Stimulated activated CD4-positive, alpha-beta T cell treated with anti-CD3 and anti-CD28 coated beads, Interleukin-1b, Interleukin-23, amount 100 ng/mL, for 4 hours (primary cell): ENCODE measurements at places on chromosomes 12 and 14.

DNA sequence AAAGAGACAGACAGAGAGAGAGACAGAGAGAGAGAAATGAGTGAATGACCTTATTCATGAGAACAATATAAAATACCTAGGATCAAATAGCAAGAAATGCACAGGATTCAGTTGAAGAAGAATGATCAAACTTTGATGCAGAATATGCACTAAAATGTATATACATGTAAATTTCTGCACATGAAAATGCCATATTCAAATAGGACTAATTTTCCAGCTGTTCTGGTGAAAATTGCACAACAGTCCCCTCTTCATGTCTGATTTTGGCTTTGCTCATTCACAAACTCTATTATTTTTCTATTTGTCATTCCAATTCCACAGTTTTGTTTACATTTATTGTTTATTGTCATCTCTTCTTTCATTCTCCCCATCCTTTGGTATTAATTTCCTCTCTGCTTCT is 34.2 kb downstream of the PRB2 start:
- no peak for DNase-seq

DNA sequence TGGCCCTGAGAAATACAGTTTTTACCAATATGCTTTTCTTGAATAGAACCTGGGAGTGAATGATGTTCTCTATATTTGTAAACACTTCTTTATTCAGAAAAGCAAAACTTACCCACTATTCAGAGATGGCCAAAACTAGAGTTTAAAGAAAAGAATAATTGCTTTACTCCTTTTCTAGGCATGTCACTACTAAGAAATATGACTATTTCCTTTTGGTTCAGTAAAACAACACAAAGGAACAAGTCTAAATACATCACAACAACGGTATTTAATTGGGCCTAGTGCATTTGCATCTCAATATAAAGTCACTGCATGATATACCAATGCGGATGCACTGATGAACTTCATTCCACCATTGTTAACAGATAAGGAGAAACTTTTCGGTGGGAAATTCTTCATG is 207.5 kb downstream of the FOXN3 start:
- DNase-seq = no peak

GRCh38 chr12:12872934-12873275 is 18.5 kb upstream of the GPRC5A start:
- DNase-seq = no peak

DNA sequence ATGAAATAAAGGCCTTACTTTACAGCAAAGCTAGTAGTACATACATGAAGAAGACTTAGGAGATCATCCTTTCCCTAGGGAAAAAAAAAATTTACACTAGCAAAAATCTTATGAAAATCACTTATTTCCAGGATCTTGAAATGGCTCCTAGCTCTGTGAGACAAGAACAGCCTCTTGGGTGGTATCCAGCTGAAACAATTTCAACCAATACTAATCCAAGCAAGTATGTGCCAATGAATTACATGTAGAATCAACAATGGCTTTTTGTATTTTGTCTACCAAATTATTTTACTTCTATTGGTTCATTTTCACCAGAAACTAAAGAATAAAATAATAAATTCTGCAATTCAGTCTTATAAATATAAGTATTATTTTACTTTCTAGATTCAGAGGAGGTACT is 2.7 kb upstream of the SLCO1A2 start:
- DNase-seq = no peak

GRCh38 chr14:100141098-100141497 is 18.3 kb downstream of the DEGS2 start:
- DNase-seq = no peak

DNA sequence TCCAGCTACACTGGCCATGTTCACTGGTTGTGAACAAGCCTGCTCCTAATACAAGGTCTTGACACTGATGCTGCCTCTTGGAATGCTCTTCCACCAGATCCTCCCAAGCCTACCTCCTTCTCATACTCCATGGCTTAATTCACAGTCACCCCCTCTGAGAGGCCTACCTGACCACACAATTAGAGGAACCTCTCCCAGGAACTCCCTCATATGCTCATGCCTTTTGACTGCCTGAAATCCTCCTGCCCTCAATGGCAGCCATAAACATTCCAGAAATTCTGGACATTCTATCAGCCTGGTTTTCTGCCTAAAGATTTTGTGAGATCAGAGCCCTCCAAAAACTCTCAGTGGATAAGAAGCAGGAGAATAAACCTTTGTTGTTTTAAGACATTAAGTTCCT is 340.2 kb downstream of the C12orf75 start:
- no peak for DNase-seq

- no peak for DNase-seq
Measured at GRCh38 chr12:50828886-50829285, 13.8 kb upstream of the TMPRSS12 start.

DNA sequence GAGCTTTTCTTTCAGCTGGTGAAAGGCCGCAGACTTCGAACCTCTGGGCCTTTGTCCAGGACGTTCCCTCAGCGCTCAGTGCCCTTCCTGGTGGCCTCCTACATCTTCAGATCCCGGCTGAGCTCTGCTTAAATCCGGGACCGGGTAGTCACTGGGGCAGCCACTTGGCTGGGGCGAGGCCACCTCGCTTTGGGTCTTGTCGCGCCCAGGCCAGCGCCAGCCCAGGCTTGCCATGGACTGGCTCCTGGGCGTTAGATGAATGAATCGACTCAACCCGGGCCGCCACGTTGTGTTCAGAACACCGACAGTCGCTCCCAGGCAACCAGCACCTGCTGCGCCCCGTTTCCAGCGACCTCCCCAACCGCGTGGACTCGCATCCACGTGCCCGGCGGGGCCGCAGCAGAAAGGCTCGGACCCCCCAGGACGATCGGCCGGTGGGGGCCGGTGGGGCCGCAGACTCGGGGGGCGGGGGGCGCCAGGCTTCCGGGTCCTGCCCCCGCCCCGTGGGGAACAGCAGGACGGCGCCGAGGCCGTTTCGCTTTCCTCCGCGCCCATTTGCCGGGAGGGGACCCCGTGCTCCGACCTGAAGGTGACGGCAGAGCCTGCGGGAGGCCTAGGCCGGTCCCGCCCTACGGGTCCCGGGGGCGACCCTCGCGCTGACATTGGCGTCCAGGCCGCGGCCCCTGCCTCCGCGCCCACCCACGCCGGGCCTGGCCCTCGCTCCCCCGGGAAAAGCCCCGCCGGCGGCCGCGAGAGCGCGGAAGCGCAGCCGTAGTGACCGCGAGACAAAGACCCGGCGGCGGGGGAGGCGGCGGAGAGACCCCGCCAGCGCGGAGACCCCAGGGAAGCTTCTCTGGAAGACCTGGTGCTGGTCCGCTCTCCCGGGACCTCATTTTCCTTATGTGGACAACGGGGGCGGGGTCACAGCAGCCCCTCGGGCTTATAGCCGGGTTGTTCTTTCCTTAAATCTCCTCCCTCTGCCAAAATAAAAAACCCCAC is 37.3 kb upstream of the RCOR1 start:
- peak; percentile 51 for DNase-seq

DNA sequence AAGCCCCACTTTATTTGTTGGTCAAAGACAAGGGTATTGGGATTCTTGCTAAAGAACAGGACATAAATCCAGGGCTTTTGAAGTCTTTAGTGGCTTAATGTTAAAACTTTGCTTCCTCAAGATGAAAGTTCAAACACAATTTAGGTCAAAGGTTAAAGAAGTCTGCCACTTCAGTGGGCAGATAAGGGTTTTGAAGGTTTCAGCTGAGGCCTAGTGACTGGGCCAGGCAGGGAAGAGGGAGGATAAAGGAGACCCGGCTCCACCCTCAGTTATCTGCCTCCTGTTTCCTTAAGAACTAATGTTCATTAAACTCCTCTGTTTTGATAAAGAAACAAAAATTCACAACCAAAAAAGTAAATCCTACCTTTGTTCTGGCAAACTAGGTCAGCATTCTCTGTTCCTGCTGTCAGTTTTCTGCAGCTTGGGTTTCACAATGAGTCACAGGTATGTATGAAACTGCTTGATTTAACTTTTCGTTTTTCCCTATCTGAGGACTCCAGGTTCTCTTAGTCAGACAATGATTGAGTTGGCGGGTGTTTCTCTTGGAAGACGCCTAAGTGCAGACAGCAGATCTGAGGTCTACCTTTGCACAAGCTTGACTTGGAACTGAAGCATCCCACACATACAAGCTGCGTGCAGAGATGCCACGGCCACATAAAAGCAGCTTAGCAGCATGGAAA is 208.3 kb downstream of the EXOC5 start:
- DNase-seq = no peak

DNA sequence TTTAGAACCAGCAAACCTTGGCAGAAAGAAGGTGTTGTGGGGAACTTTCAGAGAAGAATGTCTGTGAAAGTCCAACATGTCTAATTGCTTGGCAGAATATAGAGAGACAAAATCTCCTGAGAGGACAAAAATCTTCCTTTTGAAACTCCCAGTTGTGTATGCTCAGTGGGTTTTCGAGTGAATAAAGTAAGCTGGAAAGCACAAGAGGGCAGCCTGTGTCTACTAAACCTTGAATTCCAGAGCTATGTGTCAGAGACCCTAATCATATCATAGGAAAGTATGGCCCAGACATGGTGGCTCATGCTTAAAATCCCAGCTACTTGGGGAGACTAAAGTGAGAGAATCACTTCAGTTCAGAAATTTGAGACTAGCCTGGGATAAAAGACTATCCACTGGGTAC is 661.2 kb downstream of the SLC16A7 start:
- DNase-seq = no peak

DNA sequence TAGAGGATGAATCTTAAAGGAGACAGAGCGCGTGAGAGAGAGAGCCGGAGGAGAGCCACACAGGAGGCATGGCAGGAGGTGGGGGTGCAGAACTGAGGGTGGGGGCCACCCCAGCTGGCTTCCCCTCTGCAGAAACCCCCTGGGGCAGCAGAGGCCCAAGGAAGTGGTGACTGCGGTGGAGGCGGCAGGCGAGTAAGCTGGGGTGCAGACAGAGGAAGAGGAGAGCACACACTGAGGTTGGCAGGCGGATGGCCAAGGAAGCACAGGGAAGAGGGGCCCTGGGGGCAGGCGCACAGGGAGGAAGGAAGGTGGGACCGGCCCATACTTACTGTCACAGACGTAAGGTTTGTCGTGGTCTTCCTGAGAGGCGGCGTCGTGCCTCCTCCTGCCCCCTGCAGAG is 179.8 kb downstream of the DPF3 start:
- DNase-seq = no peak

DNA sequence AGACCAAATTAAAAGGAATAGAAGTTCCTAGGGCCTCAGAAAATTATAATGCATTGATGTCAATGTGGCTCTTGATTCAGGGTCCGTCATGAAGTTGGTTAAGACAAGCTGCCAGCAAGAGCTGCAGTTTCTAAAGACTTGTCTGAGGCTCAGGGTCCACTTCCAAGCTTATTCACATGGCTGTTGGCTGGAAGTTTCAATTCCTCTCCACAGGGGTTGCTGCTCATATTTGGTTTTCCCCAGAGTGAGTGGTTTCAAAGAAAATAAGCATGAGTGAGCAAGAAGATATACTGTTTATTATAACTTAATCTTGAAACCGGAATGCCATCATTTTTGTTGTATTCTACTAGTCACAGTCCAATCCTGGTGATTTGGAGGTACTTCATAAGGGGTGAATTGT is 1247.4 kb downstream of the LRFN5 start:
- no peak for DNase-seq

DNA sequence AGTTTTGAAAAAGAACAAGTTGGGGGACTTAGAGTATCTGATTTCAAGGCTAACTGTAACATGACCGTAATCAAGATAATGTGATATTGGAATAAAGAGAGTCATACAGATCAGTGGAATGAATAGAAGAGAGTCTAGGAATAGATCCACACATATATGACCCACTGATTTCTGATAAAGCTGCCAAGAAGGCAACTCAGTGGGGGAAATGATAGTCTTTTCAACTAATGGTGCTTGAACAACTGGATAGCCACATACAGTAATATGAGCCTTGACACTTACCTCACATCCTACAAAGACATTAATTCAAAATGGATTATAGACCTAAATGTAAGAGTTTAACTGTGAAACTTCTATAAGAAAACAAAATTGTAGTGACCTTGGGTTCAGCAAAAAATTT is 3.8 kb downstream of the PRKCH start:
- DNase-seq = no peak

DNA sequence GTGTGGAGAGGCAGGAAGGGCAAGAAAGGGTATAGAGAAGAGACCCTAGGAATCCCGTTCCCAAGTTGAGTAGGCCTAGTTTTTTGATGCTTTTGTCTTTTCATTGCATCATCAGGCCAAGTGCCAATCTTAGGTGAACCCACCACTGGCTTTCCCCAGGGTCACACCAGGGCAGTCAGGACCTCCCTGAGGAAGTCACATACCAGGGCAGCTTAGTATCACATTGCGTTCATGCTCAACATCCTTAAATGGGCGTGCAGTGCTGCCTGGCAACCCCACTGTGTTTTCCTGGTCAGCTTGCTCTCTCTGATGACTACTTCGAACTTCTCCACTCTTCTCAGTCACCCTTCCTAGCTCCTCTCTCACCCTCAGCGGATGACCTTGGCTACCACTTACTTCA is 9.0 kb downstream of the ASIC1 start:
- no peak for DNase-seq

DNA sequence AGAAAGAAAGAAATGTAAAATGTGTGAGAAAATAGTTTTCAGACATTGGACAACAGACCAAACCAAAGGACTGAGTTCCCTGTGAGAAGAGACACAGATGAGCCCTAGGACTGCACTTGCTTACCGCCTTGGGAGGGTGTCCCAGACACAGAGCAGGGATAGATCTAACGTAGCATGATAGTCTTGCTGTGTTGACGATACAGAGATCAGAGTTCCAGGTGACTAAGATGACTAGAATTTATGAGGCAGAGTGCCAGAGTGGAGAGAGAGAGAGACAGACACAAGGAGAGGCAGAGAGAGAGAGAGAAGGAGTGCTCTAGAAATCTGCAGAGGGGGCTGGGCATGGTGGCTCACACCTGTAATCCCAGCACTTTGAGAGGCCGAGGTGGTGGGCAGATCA is 148.2 kb upstream of the LMNTD1 start:
- no peak for DNase-seq

GRCh38 chr12:106315523-106315922 is 13.0 kb downstream of the TCP11L2 start:
- no peak for DNase-seq

- DNase-seq = peak; percentile 2
Measured at GRCh38 chr12:105084251-105085250, at the start of gene ALDH1L2. TSS of gene ALDH1L2 (minus strand) at chr12:105084458. CDS start at chr12:105084436, 22 bp downstream.

DNA sequence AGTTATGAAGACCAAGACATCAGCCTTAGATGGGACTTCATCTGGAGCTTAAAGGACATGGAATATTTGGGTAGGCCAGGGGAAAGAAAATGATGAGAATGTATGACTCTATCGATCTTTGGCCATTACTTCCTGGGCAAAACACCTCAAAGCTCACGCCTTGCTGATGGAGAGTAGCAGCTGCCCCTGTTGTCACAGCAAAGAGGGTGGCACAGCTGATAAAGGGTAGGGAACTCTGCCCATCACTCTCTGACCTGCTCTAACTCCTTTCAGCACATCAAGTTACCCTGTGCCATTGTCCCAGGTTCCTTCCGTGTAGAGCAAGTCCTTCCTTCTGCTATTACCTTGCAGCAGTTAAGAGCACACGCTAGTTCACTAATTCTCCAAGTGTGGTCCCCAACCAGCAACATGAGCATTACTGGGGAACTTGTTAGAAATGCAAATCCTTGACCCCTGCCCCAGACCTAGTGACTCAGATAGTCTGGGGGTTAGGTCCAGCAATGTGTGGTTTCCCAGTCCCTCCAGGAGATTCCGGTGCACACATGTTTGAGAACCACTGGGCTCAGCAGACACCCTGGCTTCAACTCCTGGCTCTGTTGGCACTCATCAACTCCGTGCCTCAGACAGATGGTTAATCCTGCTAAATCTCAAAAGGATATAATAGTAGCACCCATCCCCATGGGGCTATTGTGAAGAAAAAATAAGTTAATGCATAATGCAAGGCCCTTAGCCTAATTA is 93.7 kb upstream of the EEA1 start:
- no peak for DNase-seq
